ENCODE measurements at places on chromosomes 5 and 9. TPM values are rescaled to one million over a fixed set of nuclear protein-coding genes. Genes with fewer than 3 reads are reported as not detected.

Gene SLC36A3
- total RNA-seq, result not detected

Gene UBQLN1
- total RNA-seq, result 131 TPM

Gene PCDHB10
- not detected for total RNA-seq

Gene SMIM32
- total RNA-seq, result not detected

Gene FIBCD1
- total RNA-seq, result 0.67 TPM

Gene DND1
- total RNA-seq, result 1.00 TPM

Gene SPINK7
- total RNA-seq, result not detected

Measured in melanocyte of skin (primary cell).